PC-9 (cell line): ENCODE measurements at places on chromosomes 1 and 21. TPM values are rescaled to one million over a fixed set of nuclear protein-coding genes. Genes with fewer than 3 reads are reported as not detected.

The OR2M3 gene
- total RNA-seq, result 0.20 and 0.35 TPM in 2 replicates

DNA sequence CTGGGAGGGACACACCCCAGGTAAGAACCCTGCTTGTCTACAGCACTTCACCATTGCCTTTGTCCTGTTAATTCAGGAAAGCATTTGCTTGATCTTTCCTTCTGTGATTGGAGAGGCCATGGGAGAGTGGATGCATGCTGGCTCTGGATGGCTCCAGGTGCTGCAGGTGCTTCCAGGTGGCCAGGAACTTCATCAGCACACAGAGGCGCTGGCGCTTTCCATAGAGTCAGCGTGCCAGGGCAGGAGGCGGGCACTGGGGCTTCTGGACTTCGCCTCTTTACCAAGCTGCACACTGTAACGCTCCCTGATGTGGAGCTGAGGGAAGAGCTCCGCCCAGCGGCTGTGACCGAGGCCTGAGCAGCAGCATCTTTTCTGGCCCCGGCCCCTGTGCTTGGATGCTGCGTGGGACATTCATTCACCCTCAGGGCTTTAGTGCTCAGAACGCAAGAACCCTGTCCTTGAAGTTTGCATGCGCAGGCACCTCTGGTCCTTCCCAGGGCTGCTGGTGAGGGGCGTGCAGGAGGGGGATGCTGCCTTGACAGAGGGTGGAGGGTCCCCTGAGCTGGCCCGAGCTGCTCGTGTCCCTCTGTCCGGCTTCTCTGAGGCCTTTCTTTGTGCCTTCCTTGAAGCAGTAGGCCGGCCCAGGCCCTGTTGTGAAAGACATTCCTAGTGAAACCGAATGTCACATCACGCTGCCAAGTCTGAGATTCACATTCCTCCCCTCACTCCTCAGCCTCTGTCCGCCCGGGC, 1.6 kb upstream of the MX2 start:
- DNase-seq, result no peak

The UBL4B gene
- total RNA-seq, result 0.24 and 0.28 TPM in 2 replicates

The LCE1F gene
- total RNA-seq, result not detected in 2 replicates

- DNase-seq, result no peak
Observed at GRCh38 chr1:93739472-93739871, 57.8 kb upstream of the BCAR3 start.

The ZNF683 gene
- total RNA-seq, result not detected in 2 replicates

DNA sequence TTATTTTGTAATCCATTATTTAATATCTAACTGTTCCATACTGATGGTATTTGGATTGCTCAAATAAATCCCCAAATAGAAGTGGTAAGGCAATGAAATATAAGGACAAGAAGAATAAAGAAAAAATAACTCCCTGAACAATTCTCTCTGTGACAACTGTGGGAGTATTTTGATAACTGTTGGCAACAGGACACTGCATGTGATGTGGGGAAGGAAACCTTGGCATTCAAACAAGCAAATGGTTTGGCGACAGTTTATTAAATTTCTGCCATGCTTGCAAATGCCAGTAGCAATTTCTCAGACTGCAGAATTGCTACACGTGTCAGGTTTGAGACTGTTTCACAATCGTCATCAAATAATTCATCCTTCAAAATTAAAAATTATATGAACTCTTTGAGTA, 8.6 kb upstream of the MRPL39 start:
- DNase-seq, result no peak

DNA sequence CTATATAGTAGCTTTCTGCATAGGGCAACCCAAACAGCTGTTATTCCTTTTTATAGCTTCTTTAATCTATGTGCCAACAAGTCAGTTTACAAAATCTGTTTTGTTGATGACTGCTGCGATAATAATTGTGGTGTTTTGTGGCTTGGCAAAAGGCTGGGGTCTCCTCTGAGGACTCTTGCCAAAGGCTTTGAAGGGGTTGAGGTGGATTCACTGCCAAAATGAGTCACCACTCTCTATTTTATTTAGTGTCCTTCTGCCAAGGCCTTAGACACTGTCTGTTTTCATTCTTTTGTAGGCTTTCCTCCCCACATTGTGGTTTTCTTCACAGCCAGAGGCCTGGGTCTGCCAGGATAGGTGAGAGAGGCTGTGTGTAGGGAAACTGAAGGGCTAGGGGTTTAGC, 161.8 kb downstream of the NFIA start:
- DNase-seq, result peak; percentile 48

DNA sequence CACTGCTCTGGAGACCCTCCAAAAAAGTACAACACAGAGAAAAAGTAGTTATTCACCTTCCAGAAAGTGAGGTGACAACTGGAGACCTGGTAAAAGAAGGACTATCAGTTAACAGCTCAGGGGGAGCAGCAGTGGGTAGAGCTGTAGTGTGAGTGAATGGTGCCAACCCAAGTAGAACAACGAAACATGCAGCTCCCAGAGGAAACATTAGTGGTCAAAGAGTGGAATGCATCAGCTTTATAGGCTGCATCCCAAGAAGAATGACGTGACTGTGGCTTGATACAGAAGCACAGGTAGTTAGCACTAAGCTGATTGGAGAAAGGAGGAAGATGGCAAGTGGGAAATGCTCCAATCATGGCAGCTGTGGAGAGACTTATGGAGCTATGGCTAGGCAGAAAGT, 275.7 kb upstream of the CAMK1G start:
- no peak for DNase-seq

The PEX10 gene
- total RNA-seq, result 24.3 and 26.3 TPM in 2 replicates

GRCh38 chr1:98104289-98104688, 183.5 kb upstream of the DPYD start:
- no peak for DNase-seq

GRCh38 chr21:45411810-45412206, 6.8 kb downstream of the COL18A1 start:
- DNase-seq, result no peak

DNA sequence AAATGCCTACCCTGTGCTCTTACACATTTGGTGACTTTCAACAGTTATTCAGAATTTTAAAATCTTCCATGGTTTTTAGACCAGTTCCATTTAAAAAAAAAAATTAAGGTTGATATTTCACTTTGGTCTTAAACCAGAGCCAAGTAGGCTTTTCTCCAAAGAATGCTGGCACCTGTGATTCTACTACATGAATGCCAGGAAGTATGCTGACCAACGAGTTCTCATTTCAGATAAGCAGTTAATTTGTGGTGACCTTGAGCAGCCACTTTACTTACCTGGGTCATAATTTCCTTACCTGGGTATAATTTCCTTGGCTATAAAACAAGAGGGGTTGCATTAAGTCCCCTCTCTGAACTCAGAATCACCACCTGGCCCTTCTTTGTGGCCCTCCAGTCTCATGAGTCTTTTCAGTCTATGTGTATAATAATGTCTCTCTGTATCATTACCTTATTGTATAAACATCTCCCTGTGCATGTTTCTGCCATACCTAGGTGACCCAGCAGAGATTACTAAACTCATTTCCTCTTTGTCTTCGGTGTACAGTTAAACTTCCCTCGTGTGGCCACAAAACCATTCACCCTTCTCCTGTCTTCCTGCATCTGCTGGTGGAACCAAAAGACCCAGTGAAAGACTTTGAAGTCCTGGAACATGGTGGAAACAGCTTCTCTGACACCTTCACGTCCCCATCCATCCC, 139.1 kb upstream of the DPT start:
- DNase-seq, result no peak

GRCh38 chr21:15224346-15225086, 159.7 kb upstream of the NRIP1 start:
- peak; percentile 90 for DNase-seq

The POGK gene
- 17.0 and 18.8 TPM in 2 replicates for total RNA-seq

GRCh38 chr1:114979278-114979891, 50.2 kb upstream of the TSHB start:
- peak; percentile 59 for DNase-seq

GRCh38 chr1:72917920-72918319, 635.6 kb upstream of the NEGR1 start:
- DNase-seq, result no peak

DNA sequence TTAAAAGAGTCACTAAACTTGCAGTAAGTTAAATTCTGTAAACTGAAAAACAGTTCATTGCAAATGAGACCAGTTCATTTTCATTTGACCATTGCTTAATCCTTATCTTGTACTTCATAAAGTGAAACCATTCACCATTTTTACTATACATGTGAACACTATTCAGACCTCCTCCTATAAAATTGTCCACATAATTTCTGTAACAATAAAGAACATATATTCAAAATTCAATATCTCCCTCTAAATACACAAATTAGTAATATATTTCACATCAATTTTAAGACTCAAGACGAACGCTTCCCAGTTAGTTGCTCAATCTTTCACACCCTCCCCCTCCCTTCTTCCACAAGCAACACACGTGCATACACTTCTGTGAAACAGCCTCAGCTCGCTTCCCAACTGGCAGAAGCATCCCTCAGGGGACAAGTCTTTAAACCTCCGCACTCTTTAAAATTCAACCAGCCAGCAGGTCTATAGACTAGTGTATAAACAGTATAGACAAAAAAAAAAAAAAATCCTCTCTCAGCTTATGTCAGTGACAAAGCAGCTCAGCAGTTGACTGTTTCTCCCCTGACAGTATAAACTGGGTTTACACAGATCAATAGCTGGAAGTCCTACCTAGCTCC, 99.6 kb downstream of the DENND1B start:
- DNase-seq, result no peak

- no peak for DNase-seq
Observed at GRCh38 chr1:194184425-194184824, 998.0 kb upstream of the B3GALT2 start.

The C4BPB gene
- total RNA-seq, result 1.4 and 4.2 TPM in 2 replicates

DNA sequence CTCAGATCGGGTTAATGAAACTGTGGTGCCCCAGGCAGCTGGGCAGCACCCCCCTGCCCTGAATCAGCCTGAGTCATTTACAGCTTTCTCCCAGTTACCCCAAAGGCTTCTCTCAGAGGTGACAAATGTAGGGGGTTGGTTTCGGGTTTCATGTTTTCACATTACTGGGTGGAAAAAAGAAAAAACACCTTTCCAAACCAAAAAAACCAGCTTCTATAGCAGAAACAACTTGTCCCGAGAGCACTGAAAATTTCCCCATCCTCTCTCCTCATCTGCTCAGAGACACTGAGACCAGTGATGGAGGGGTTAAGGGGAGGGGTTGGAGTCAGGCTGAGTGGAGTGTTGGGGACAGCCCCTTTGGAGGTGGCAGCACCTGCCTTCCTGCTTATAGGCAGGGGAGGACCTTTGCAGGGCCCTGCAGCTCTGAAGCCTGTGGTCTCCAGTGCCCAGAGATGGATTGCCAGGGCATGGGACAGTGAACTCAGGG, 15.6 kb downstream of the UTP11 start:
- peak; percentile 62 for DNase-seq

DNA sequence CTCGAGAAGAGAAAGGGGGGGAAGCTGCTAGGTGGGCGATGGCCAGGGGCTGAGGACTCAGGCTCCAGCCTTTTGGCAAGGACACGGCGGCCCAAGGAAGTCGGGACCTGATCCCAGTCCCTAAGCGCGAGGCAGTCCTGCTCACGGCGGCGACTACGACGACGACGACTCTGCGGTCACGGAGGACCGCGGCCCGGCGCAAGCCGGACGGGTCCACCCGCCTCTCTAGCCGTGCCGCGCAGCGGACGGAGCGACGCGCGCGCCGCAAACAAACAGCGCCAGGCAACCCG, 401 bp downstream of the WNT9A start:
- no peak for DNase-seq

GRCh38 chr21:44687671-44688070, 5.7 kb upstream of the KRTAP12-1 start:
- no peak for DNase-seq

- DNase-seq, result no peak
Observed at GRCh38 chr21:34023691-34024373, 49.5 kb upstream of the MRPS6 start.

- no peak for DNase-seq
Observed at GRCh38 chr1:192776998-192777397, 31.8 kb upstream of the RGS2 start.

DNA sequence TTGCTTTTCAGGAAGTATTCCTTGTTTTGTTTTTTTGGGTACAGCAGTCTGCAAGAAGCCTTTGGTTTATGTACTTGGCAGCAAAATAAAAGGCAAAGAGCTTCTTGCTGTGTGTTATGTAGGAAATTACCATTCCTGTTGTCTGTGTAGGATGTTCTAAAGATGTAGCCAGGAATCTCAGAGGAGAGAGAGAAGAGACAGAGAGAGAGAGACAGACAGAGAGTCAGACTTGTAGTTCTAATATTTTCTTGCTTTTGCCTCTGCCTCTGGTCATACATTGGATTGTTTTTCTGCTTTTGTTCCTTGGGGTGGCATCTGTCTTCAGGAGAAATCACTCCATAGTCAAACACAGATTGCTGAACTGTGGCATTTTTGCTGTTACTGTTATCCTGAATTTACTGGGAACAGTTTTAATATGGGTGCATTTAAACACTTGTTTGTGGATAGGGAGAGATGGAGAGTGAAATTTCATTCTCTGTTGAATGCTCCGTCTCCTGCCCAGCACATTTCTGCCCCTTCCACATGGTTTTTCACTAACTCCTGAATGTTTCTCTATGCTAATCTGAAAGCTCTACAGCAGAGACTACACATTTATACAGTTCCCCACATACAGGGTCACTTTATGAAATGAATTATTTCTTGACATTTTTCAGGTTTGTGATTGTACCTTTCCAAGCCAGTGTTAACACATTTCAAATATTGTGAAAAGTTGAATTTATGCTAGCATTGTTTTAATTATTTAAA, 49.8 kb downstream of the POU2F1 start:
- DNase-seq, result no peak

The CR2 gene
- 0.88 and 4.3 TPM in 2 replicates for total RNA-seq

- no peak for DNase-seq
Observed at GRCh38 chr1:243763806-243764205, 86.2 kb downstream of the AKT3 start.

DNA sequence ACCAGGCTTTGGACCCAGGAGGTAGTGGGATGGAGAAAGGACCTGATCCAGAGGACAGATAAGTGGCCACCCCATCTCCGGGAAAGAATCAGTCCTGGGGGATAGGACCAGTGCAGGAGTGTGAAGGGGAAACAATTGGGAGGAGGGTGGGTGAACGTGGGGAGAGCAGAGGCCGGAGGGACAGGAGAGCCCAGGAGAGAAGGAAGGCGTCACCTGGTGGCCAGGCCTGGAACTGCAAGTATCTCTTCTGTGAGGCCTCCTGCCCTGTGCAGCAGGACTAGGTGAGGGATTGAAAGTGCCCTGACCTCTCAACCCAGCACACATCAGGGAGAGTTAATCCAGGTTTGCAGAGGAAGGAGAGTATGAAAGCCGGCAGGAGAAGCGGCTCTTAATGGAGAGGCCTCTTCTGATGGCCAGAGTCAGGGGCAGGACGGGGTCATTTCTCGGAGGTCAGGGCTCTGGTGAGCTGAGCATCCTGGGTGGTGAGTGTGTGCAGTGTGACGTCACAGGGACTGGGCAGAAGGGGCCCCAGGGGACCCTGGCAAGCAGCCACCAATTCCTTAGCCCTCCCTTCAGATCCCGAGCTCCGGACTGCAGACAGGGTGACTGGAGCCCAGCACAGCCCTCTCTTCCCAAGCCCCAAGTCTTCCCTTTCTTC, 9.2 kb upstream of the LAD1 start:
- DNase-seq, result peak; percentile 67

DNA sequence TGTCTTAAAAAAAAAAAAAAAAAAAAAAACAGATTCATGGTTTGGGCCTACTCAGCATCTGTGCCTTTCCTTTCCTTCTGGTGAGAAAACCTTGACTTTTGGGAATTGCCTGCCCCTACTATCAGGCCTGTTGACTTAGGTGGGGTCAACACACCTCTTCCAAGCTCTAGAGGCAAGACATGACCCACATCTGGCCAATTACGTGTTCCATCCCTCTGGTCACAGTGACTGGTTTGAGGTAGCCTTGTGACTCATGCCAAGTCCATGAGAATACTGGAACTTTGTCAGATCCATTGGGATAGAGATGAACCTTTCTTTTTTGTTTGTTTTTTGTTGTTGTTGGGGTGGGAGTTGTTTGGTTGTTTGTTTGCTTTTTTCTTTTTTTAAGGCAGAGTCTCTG, 37.3 kb upstream of the KHDRBS1 start:
- DNase-seq, result no peak

The INSRR gene
- total RNA-seq, result not detected in 2 replicates
